Heart left ventricle (tissue), 16 donors: ENCODE measurements at places on chromosomes 12 and 14. TPM values are rescaled to one million over a fixed set of nuclear protein-coding genes. Genes with fewer than 3 reads are reported as not detected.

Gene RDH11
- 19.0 TPM for total RNA-seq

Gene RNASE3
- not detected for total RNA-seq

Gene NEUROD4
- total RNA-seq: not detected

Gene B4GALNT1
- total RNA-seq: 1.9 TPM

Gene IL26
- not detected for total RNA-seq

Gene STAC3
- total RNA-seq: 0.89 TPM

Gene SPX
- 18.2 TPM for total RNA-seq

Gene CELA1
- not detected for total RNA-seq

Gene RNASE1
- total RNA-seq: 170 TPM

Gene MYH7
- total RNA-seq: 23,772 TPM

Gene OTX2
- total RNA-seq: not detected

Gene EIF5
- total RNA-seq: 200 TPM

Gene MYL2
- total RNA-seq: 55,783 TPM

Gene NPFF
- not detected for total RNA-seq

Gene BDKRB1
- 1.7 TPM for total RNA-seq

Gene TCTN1
- total RNA-seq: 22.4 TPM

Gene SIRT4
- 3.6 TPM for total RNA-seq

Gene ITGA7
- total RNA-seq: 1,007 TPM

GRCh38 chr14:39266871-39267607 lies 33.3 kb downstream of the MIA2 start:
- DNase-seq: peak; percentile 89

DNA sequence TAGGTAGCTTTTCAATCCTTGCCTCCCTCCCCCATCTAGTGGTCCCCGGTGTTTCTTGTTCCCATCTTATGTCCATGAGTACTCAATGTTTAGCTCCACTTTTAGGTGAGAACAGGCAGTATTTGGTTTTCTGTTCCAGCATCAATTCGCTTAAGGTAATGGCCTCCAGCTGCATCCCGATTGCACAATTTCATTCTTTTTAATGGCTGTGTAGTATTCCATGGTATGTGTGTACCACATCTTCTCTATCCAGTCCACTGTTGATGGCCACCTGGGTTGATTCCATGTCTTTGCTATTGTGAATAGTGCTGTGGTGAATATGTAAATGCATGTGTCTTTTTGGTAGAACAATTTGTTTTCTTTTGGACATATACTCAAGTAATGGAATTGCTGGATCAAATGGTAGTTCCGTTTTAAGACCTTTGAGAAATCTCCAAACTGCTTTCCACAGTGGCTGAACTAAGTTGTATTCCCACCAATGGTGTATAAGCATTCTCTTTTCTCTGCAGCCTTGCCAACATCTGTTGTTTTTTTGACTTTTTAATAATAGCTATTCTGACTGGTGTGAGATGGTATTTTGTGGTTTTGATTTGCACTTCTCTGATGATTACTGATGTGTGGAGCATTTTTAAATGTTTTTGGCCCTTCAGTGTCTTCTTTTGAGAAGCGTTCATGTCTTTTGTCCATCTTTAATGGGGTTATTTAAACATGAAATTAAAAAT lies 34.2 kb upstream of the ASPG start:
- no peak for DNase-seq

GRCh38 chr12:111842556-111843396 lies 748 bp downstream of the MAPKAPK5 start:
- no peak for DNase-seq

DNA sequence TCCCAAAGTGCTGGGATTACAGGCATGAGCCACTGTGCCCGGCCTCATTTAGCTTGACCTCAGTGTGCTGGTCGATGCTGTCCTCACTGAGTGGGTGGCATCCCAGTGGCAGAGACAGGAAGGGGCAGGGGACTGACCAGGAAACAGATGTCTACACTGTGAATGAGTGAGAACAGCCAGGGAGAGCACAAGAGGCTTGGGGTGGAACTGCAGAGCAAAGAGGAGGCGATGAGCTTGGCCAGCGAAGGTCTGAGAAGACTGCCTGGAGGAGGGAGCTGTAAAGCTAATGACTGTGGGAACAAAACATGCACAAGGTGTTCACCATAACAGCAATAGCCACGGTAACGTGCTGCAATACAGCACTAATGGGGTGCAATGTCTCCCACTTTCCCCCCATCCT lies 57.2 kb upstream of the BEGAIN start:
- no peak for DNase-seq

- no peak for DNase-seq
Observed at GRCh38 chr12:64706306-64706705, 52.9 kb downstream of the GNS start.

- no peak for DNase-seq
Observed at GRCh38 chr12:88552610-88553079, 27.6 kb downstream of the KITLG start.

GRCh38 chr12:47317175-47317915 lies 237.6 kb upstream of the AMIGO2 start:
- no peak for DNase-seq

DNA sequence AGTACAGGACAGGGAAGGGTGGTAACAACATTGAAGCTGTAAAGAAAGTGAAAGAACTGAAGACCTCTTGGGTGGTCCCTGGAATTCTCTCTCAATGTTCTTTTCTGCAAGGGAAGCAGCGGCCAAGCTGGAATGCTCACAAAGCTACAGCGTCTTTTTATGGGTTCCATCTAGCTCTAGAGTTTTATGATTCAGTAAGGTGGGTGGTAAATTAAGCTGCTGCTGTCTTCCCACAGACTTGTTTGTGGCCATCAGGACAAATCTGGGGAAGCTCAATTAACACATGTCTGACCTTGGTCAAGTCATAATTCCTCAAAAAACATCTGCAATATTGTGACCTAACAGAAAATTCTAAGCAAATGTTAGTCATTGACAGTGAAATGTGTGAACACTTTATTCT lies 139.1 kb downstream of the MED13L start:
- no peak for DNase-seq

- DNase-seq: no peak
Observed at GRCh38 chr12:68505970-68506369, 104.7 kb upstream of the RAP1B start.

DNA sequence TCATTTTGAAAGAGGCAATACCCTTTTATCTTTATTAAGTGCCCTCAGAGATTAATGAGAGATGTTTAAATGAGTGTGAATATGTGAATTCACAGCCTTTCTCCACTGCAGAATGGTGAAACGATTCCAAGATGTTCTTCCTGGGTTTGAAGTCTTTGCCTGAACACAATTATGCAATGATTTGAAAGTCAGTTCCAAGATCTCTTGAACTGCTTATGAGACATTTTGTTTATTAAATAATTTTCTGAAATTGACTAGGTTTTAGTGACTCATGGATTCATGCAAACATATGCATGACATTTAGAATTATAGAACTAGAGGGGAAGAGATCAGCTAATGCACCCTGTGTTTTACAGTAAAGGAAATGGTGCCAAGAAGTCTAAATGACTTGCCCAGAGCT lies 118.1 kb upstream of the SLC38A2 start:
- no peak for DNase-seq

GRCh38 chr12:132218915-132219314 lies 74.7 kb downstream of the NOC4L start:
- DNase-seq: no peak

GRCh38 chr14:59377991-59378601 lies 87.1 kb downstream of the GPR135 start:
- DNase-seq: no peak

DNA sequence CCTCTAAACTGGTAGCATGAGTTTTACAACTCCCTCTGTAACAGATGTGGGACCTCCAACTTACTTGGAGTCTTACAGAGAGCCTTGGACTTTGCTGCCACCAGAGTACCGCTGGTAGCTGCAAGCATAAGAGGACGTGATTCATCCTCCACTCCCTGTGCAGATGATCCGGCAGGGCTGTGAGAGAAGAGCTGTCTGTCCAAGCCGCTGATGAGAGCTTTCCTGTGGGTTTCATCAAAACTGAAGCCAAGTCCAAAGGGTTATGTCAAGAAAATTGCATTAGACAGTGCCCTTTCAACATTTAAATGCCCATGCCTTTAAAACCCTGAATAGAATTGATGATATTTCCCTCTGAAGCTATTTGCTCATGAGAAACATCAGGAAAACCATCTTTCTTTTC lies 85.8 kb downstream of the LLPH start:
- no peak for DNase-seq

GRCh38 chr14:91078095-91078737 lies 17.8 kb upstream of the RPS6KA5 start:
- no peak for DNase-seq

- DNase-seq: no peak
Observed at GRCh38 chr12:1566449-1567135, 27.8 kb downstream of the FBXL14 start.

GRCh38 chr14:36426113-36426512 lies 93.9 kb downstream of the NKX2-1 start:
- DNase-seq: no peak

DNA sequence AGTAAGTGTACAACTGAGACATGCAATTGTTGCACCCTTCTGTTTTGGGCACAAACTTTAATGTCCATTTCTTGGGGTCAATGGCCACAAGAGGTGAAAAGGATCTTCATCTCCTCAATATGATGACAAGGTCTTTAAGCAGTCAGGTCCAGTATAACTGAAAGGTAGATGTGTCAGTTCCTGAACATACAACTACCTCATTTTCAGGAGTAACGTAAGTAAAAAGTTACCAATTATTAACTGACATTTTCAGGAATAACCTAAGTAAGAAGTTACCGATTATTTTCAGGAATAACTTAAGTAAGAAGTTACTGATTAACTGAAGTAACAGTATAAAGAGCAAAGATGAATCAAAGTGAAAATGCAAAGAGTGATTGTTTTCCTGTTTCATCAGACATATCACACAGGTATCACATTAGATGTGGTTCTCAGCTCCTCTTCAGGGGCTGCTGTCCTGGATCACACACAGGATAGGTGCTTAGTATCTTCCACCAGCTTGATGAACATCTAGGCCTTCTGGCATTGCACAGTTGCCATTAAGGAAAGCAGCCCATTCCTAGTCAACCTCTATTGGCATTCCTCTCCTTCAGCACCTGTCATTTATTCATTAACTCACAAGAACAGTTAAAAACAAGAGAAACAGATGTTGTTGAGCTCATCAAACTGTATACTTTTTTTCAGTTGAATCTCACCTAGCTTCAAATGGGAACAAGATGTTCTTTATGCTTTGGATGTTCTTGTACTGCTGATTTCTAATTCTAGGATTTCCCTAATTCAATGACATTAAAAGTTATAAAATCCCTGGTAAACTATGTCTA lies 200.0 kb downstream of the FOXG1 start:
- DNase-seq: no peak

DNA sequence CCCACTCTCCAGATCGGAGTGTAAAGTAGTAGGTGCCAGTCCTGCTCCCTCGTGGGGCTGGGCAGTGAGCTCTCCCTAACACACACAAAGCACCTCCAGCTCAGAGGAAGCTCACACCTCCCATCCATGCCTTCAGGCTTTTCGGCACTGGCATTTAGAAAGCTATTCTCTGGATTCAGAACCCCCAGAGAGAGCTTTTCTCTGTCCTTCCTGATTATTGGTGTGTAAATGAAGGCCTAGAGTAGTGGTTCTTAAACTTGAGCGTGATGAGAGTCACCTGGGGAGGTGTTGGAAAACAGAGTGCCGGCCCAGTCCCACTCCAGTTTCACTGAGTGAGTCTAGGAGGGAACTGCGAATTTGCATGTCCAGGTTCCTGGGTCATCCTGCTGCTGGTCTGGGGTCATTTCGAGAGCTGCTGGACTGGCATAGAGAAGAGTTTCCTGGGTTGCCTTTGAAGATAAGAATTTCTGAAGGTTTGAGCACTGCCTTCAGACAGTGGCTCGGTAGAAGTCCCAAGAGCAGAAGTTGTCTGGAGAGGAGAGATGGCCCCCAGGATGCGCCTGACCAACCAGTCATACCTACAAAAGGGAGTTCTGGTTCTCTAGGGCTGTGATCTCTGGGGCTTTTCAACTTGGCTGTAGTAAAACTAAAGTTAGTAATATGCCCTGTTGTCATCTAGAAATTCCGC lies 15.1 kb downstream of the CD9 start:
- no peak for DNase-seq

GRCh38 chr14:103483600-103483999 lies 39.0 kb downstream of the CKB start:
- DNase-seq: no peak

- DNase-seq: no peak
Observed at GRCh38 chr12:52049286-52049685, 2.0 kb upstream of the NR4A1 start.

GRCh38 chr12:52121824-52122539 lies 42.5 kb downstream of the SMIM41 start:
- peak; percentile 75 for DNase-seq

DNA sequence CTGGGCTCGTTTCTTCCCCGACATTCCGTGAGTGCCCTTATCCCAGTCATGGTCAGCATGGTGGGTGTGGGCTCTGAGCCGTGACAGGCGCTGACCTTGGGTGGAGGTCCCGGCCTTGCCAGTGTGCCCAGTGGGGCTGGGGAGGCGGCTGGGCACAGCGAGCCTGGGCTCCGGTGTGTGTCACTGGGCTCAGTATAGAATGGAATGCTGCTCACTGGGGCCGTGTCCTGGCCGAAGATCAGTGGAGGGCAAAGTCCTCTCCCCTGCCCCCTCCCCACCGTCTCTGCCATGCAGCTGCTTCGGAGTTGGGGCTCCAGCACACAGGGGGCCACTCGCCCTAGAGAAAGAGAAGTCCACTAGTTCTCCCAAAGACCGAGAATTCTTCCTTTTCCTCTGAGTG lies 164.4 kb downstream of the TSPAN9 start:
- peak; percentile 85 for DNase-seq

- no peak for DNase-seq
Observed at GRCh38 chr12:53974084-53975063, at the start of gene HOTAIR. Gene HOTAIR (minus strand): TSS chr12:53974954.

GRCh38 chr12:28807535-28807934 lies 341.5 kb upstream of the FAR2 start:
- DNase-seq: no peak

GRCh38 chr14:95363468-95363954 lies 43.8 kb upstream of the CLMN start:
- peak; percentile 43 for DNase-seq

- no peak for DNase-seq
Observed at GRCh38 chr14:52351233-52352060, 37.3 kb downstream of the PTGER2 start.

- peak; percentile 80 for DNase-seq
Observed at GRCh38 chr12:131830335-131830913, 2.2 kb downstream of the MMP17 start.

- DNase-seq: no peak
Observed at GRCh38 chr12:118319627-118320026, 53.1 kb downstream of the TAOK3 start.

GRCh38 chr12:91628656-91629055 lies 446.0 kb upstream of the DCN start:
- no peak for DNase-seq
